ENCODE measurements at places on chromosomes 3 and 15.

DNA sequence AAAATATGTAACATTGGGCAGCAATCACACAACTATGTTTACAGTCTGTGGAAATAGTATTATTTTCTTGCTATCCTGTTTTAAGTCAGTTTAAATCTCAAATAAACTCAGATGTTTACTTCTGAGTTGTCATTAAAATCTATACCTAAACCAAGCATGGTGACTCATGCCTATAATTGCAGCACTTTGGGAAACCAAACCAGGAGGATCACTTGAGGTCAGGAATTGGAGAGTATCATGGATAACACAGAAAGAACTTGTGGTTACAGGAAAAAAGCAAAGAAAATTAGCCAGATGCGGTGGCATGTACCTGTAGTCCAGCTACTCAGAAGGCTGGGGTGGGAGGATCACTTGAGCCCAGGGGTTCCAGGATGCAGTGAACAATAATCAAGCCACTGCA is 631.6 kb upstream of the EPHA6 start:
- no peak for DNase-seq

DNA sequence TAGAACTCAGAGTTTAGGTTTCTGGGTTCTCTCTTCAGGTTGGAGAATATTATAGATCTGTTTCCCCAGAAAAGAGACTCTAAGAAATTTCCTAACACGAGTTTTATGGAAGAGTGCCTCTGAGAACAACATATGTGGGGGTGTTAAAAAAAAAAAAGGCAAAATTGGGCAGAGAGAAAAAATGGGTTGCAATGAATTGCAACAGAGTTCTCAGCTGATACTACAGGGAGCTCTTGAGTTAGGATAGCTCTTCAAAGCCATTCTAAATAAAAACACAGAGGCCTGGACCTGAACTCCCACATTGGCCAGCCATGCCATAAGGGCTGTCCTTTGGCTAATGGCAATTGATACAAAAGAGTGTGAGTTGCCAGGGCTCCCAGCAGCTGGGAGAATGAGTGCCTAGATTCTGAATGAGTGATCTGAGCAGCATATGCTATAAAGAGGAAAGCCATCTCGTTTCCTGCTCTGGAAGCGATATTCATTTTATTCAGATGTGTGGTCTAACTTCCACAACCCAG is 20.1 kb upstream of the UBE2E2 start:
- no peak for DNase-seq

DNA sequence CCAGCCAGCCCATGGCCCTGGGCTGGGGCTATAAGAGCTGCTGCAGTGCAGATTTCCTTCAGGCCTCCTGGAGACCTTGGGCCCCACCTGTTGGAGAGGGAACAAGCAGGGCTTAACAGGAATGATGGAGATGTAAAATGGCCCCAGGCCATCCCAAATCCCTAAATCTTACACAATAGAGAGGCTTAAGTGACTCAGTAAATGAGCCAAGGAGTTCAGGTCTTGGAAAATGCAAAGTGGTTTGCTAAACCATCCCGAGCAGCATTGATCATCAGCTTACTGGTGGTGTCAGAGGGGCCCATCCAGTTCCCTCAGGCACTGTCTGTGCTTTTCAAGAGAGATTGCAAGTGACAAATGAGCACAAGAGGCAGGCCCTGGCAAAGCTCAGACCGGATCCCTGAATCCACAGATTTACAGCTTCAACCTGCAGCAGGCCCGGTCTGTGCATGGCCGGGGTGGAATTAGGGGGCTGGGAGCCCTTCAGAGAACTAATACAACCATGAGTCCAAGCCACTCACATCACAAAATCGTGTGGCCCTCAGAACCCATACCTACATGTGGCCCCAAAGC is 325.4 kb downstream of the UACA start:
- no peak for DNase-seq

DNA sequence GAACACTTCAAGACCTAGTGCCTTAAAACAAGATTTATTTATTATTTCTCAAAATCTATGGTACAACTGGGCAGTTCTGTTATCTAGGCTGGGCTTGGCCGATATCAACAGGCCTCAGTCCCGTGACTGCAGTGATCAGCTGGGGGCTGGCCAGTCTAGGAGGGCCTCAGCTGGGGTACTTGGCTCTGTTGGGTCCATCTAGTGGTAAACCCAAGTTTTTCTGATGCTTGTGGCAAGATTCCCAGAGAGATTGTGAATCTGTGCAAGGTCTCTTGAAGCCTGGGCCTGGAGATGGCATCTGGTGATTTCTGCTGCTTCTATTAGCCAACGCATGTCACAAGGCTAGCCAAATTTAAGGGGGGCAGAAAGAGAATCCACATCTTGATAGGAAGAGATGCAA is 482.4 kb upstream of the SGO1 start:
- DNase-seq: peak; percentile 74

GRCh38 chr3:67509471-67510075 is 144.8 kb downstream of the SUCLG2 start:
- DNase-seq: no peak

GRCh38 chr3:164879201-164879600 is 199.1 kb downstream of the SI start:
- peak; percentile 64 for DNase-seq

DNA sequence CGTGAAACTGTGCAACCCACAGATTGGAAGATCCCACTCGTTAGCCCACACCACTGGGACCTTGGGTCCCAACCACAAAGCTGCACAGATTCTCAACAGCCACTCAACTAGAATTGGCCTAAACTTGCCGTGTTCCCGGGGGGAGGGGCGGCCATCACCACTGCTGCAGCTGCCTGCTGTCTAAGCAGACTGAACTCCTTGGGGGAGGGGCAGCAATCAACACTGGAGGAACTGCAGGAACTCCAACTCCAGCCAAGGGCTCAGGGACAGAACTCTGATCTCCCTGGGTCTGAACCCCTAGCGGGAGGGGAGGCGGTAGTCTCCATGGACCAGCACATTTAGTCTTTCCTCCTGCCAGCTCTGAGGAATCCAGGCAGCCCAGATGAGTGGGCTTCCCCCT is 205.9 kb downstream of the RSL24D1 start:
- no peak for DNase-seq

DNA sequence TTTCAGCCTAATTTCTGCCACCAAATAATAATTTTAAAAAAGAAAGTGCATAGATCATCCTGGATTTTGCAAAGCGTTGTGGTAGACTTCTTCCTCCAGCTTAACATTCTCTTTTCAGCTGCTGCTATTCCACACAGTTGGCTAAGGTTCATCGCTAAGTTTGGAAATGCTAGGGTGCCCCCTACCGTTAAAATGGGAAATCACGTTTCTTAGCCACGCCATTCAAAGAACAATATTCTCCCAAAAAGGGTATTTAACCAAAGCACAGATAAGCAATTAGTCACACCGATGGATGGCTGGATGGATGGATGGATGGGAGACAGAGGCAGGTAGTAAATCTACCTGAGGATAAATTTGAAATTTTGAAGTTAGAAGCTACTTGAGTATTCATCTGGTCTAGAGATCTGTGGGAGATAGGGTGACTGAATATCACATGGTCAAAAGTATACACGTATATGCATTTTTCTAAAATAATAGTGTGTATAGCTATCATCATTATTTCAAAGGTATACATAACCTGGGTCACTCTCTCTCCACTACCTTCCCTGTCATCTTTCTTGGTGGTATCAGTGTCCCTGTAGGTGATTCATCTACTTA is 67.2 kb downstream of the EFHB start:
- peak; percentile 12 for DNase-seq

- no peak for DNase-seq
These were observed 42.7 kb downstream of the SERP1 start for GRCh38 chr3:150503402-150504099.

GRCh38 chr15:68550498-68551295 is 28.1 kb upstream of the CORO2B start:
- peak; percentile 1 for DNase-seq

DNA sequence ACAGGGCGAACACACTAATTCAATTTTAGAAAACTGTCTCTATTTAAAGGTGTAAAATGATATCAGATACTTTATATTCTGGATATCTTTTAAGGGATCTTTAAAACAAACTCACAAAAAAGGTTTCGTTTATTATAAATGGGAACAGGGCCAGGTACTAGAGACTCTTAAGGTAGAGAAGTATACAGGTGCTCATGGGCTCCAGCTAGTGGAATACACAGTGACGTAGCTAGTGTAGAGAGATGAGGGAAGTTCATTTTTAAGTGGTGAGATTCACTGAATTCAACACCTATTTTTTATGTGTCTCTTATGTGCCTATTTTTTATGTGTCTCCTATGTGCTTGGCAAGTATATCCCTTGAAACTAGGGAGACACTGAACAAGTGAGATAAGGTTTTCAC is 132.7 kb upstream of the FAM3D start:
- no peak for DNase-seq

DNA sequence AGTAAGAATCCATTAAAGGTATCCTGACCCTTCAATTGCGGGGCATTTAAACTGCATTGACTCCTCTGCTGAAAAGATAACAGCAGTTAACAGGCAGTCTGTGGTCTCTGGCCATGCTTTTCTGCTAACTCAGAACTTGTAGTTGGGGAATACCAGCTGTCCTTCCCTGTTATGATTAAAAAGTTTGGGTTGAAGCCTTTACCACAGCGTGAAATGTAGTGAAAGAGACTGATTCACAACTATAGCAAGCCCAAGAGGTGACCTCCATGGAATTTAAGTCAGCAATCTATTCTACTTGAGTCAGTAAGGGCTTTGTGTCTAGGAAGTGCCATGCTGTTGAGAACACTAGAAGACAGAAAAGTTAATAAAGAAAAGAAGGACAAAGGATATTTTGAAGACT is 1037.3 kb downstream of the SI start:
- no peak for DNase-seq

DNA sequence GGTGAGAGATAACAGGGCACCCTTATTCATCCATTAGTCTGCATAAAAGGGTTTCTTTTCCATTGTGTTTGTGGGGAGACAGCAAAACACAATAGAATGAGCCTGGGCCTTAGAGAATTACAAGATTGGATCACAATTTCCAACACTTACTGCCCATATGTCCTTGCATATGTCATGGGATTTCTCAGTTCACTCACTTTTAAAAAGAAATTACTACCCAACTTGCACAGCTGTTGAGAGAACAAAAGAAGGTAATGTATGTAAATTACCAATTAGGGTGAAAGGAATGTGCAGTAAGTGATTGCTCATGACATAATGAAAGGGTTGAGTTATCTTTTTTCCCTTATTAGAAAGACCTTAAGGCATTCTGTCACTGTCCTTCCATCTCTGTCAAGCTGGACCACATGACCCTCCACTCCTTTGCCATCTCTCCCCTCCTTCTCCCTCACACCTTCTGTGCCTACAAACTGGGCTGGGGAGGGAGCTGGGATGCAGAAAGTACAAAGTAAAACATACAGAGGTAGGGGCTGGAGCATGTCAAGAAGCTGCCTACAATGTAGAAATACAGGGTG is 244.2 kb downstream of the ZMAT3 start:
- DNase-seq: no peak

- no peak for DNase-seq
These were observed 30.5 kb upstream of the TRPC1 start for GRCh38 chr3:142693136-142693853.
